Fibroblast of skin of back (primary cell): ENCODE measurements at places on chromosomes 12 and 14.
A peak's percentile ranks its signal among the peaks of the same experiment; 100 is the strongest.

DNA sequence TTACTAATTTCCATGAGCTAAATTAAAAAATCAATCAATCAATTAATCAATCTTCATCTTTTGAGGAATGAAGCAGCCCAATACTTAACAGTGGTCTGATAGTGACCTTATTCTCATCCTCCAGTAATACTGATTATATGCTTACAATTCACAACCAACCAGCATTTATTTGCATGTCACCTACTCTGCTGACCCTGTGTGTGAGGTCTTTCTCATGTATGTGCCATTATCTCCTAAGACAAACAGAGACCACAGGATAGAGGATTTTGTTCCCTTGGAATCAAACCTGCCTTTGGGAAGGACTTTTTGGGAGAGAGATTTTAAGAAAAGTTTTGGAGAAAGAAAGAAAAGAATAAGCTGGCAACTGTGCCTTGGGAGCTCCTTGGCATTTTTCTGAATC, 197.2 kb downstream of the NRXN3 start:
- no peak for DNase-seq

DNA sequence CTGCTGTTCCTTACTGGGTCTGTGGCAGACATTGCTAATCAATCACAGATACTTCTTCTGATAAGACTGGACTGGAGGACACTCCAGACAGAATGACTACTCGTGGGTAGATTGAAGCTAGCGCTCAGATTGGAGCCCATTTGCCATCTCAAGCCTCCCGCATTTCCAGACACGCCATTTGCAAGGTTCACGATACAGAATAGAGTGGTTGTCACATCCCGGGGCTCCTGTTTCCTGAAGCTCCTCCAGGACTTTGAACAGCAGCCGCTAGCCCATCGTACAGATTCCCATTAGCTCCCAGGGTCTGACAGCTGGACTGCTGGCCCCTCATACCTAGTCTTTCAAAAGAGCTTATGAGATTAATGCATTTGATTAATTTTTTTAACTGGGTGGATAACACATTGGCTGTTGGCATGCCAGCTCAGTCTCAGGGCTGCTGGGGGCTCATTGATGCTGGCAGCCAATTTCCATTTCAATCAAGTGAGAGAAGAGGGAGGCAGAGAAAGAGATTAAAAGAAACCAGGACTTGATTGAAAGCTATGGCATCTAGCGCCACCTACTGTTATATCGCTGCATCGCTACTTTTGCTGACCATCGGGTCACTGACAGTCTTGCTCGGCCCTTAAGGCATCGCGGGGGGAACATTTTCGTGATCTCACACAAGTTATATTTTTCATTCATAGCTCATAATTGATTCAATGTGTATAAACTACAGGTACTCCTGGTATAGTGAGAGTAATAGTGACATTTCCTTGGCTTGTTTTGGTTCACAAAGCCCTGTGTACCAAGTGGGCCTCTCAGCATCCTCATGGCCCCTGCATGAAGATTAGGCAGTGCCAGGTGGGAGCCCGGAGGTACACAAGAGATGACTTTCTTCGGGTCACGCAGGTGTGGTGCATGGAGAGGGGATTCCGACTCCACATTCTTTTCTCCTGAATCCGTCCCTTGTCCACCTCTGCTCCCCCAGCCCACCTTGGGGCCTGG, 78.6 kb downstream of the CCDC60 start:
- peak; percentile 48 for DNase-seq

DNA sequence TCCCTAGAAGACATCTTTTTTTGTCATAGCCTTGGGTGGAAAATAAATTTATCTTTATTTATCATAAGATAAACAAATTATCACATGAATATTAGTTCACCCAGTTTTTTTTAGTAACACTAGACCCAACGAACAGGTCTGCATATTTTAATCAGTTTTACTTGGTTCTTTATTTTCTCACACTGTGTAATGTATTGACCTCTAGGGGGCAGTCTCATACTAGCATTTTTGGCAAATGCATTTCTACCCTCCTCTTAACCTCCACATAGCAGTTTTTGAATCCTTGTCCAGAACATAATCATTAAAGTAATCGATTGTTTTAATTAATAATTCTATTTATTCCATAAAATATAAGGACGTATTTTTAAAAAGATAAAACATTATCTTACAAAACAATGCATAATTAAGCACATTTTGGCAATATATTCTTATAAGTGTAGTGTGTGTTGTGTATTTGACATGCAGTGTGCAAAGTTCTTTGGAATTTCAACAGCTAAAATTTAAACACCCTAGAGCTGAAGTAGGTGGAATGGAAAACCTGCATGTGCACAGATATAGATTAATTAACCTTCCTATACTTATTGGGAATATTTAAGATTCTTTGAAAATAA, 31.6 kb upstream of the PTPRQ start:
- DNase-seq: peak; percentile 64

DNA sequence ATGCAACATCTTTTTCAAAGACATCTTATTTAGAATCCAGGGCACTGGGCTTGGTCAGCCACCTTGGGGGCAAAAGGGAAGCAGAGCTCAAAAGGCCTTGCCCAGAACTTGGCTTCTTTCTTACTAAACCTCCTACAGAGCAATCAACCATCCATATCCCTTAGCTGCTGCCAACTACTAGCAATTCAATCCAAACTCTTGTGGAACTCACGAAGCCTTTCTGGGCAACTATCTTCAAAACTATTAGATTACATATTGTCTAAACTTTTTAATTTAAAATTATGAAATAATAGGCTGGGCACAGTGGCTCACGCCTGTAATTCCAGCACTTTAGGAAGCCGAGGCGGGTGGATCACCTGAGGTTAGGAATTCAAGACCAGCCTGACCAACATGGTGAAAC, 95.5 kb downstream of the PAWR start:
- DNase-seq: no peak

- DNase-seq: no peak
These were observed 68.5 kb upstream of the AMN1 start for GRCh38 chr12:31797230-31797872.

GRCh38 chr12:10635306-10635705, 21.9 kb upstream of the MAGOHB start:
- DNase-seq: no peak

DNA sequence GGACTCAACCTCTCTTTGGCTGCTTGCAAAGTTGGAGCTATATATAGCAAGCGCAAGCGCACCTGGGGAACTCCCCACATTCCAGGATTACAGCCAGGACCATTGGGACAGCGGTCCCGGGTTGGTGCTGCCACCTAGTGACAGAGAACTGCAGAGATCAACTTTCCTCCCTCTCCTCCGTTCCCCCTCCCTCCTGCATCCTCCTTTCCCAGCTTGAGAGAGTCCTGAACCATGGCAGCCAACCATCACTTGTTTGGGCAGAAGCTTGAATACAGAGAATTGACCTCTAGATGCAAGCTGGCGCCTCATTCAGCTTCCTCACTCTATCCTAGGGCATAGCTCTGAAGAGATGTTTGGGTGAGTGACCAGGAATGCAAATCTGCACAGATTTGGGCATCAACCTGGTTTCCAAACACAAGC, 17.4 kb upstream of the FLVCR2 start:
- peak; percentile 51 for DNase-seq

GRCh38 chr14:87079416-87079815, 913.6 kb downstream of the GALC start:
- DNase-seq: no peak

- DNase-seq: no peak
These were observed 16.7 kb upstream of the GCH1 start for GRCh38 chr14:54919330-54919729.

DNA sequence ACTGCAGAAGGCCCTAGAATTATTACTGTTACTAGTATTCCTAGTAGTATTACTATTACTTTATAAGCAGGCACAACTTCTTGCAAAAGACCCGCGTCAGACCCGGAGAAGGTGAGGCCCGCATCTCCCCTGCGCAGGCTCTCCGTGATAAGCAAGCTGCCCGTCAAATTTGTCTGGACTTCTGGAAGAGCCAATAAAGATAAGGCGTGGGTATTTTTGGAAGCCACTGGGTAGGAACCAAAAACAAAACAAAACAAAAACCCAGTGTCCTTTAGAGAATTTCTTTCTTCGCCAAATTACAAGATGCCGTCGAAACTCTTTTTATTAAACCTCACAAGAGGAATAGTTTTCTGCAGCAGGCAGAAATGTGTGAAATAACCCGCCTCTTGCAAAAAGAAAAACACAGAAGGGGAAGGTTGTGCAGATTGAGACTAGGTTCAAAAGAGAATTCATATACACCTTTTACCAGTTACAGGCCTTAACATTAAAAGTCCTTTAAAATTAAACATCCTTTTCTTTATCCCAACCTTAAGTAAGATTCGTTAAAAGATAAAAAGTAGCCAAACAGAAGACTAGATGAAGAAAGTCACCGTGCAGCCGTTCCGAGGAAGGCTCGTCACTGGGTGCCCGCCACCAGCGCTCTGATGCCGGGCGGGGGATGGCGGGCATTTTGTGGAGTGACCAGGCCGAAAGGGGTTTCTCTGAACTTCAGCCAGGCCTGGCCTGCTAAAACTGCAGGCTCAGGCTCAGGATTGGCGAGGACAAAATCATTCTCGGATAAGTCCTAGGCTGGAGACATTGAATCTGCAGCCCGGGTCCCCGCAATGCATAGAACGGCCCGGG, 1.6 kb downstream of the TBX5 start:
- no peak for DNase-seq

DNA sequence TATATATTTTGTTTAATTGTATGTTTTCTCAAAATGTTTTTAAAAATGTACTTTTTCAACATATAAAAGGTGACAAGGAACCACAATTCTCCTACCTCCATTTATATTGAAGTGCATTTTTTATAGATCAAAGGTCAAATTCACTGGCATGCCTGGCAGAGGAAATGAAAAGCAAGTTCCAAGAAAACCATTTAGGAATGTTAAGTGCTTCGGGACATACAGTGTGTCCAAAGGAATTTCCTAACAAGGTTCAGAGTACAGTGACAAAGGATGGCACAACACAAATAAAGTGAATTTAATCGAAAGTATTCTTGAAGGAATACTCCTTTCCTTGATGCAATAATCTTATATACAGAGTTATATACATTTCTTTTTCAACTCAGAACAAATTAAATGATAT, 242.3 kb downstream of the CCER1 start:
- peak; percentile 50 for DNase-seq

DNA sequence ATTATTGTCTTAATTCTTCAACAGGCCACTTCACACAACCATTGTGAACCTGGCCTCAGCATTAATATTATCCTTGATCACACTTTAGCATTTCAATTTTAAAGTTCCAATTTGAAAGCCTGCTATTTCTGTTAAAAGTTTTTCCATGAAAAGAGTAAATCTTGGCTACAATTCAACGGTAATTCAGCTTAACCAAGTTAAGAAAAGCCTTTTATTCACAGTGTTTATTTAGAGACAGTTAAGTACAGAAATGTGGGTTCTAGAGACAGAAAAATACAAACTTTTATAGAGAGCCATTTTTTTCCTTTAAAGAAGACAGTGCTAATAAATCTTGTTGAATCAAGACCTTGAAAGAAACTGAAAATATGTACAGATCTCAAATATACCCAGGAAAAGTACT, 103.9 kb downstream of the NPAS3 start:
- no peak for DNase-seq

- DNase-seq: peak; percentile 33
These were observed 313.6 kb downstream of the ZFP36L1 start for GRCh38 chr14:68479247-68479646.

GRCh38 chr12:94621662-94622359, 28.5 kb downstream of the TMCC3 start:
- no peak for DNase-seq

DNA sequence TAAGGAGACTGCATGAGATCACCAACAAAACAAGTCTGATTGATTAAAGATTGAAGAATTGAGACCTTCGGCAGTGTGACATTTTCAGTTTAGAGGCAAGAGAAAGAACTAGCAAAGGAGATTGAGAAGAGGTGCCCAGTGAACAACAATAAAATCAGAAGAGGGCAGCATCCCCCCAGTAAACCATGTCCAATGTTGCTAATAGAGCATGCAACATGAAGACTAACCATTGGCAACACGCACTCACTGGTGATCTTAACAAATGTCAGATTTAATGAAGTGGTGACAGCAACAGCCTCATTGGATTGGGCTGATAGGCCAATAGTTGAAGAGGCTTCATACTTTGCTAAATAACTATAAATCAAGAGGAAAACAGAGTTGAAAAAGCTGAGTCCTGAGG, 20.7 kb upstream of the TAS2R14 start:
- DNase-seq: no peak

DNA sequence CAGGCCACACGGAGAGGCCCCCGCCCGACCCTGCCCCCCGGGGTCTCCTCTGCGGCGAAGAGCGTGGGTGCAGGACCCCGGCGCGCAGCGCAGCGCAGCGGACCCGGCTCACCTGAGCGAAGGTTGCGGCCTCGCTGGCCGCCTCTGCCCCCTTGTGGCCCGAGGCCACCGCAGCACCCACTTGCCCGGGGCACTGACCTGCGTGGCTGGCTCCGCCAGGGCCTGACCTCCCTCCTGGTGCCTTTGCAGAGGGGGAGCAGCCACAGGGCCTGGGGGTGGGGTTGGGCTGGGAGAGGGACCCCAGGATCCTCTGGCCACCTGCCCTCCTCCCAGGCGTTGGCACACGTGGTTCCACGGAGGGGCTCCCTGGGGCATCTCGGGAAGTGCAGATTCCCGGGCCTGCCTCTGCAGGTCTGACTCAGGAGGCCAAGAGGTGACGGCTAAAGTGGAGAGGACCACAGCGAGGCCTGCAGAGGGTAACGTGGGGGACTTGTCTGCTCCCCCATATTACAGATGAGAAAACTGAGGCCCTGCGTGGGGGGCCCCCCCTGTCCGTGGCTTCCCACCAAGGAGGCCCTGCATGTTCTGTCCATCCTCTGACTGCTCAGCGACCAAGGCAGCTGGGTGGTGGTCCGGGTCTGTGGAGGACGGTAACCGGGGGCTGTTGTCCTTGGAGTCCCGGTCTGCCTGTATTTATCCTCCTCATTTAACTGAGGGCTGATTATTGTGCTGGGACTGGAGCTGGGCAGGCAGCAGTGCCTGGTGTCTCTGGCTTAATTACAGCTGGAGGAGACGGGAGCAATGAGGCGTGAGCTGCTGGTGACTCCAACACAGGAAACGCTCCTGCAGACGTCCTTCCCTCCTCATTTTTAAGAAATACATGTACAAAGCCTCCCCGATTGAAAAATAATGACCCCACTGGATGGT, 67.9 kb upstream of the BEGAIN start:
- no peak for DNase-seq
